ENCODE measurements at places on chromosomes 12 and 14.

GRCh38 chr14:23119363-23120327 lies 590 bp upstream of the CEBPE start:
- no peak for DNase-seq

GRCh38 chr12:105665366-105665765 lies 334.9 kb downstream of the C12orf75 start:
- DNase-seq, result no peak

DNA sequence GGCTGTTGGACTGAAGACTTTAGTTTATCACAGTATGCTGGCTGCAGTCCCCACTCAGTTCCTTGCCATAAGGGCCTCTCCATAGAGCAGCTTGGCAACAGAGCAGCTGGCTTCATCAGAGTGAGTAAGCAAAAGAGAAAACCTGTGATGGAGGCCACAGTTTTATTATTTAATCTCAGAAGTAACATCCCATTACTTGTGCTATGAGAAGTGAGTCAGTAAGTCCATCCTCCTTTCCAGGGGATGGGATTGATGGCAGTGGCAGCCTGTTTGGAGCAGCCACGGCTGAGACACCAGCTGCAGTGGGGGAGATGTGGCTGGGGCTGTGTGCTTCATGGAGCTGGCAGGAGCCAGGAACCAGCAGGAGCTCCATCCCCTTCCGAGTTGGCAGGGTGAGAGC lies 138.5 kb upstream of the SRRM4 start:
- DNase-seq, result no peak

- DNase-seq, result peak; percentile 39
Measured at GRCh38 chr12:28258998-28259397, 68.7 kb downstream of the CCDC91 start.

- DNase-seq, result peak; percentile 72
Measured at GRCh38 chr12:52975820-52976573, 27.1 kb downstream of the KRT18 start.

DNA sequence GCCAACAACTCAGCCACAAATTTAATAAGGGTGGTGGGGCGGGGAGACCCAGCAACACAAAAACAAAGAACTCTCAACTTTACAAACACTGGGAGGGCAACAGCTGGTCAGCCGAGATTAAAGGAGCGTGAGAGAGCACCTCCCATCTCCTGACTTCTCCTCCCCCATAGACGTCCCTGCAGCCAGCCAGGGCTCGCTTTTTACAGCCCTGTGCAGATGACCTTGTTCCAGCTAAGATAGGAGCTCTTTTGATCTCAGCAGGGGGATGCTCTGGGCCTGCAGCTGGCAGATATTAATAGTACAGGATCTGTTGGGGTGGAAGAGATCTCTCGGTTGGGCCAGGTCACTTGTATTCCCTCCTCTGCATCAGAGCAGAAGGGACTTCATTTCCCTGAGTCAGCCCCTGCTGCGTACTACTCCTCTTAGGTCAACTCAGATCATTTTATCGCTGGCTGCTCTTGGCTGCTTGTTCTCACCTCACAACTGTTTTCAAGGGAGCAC lies 475.8 kb downstream of the RAD51B start:
- no peak for DNase-seq

- peak; percentile 34 for DNase-seq
Measured at GRCh38 chr12:65490250-65490649, 211.8 kb downstream of the MSRB3 start.

- DNase-seq, result no peak
Measured at GRCh38 chr12:102869571-102869970, 47.5 kb downstream of the PAH start.

- DNase-seq, result no peak
Measured at GRCh38 chr14:64326502-64326901, 32.3 kb upstream of the ESR2 start.

DNA sequence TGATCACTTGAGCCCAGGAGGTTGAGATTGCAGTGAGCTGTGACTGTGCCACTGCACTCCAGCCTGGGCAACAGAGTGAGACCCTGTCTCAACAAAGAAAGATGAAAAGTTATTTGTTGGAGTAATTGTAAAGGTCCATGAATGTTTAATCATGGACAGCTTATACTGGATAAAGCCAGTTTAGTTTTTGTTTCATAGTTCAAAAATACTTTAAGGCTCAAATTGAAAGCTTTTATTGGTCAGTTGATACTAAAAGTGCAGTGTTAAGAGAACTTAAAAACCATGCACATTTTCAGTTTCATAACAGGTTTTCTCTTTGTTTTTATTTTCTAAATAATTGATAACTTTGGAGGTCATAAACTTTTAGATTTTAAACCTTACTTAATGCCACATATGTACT lies 108.4 kb downstream of the MON2 start:
- DNase-seq, result no peak

DNA sequence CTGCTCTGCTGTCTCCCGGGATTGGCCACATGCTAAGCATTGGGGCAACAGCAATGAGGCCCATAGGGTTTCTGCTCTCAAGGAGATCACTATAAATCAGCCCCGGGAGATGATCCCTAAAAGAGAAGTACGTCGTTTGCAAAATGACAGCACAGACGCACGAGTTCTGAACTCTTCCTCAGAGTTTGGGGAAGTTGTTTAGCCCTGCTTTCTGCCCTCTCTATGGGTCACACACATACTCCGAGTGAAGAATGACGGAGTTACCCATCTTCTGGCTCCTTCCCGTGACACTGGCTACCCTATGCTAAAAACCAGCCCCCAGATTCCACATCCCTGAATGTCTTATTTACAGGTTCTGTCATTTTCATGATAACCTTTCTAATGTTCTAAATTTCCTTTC lies 258.0 kb upstream of the PLEKHG7 start:
- DNase-seq, result no peak

- DNase-seq, result no peak
Measured at GRCh38 chr14:83384253-83384652, 1850.6 kb upstream of the SEL1L start.

- DNase-seq, result no peak
Measured at GRCh38 chr12:130423991-130424857, 86.5 kb downstream of the PIWIL1 start.

- DNase-seq, result no peak
Measured at GRCh38 chr12:52307836-52308805, 13.1 kb downstream of the KRT83 start.

DNA sequence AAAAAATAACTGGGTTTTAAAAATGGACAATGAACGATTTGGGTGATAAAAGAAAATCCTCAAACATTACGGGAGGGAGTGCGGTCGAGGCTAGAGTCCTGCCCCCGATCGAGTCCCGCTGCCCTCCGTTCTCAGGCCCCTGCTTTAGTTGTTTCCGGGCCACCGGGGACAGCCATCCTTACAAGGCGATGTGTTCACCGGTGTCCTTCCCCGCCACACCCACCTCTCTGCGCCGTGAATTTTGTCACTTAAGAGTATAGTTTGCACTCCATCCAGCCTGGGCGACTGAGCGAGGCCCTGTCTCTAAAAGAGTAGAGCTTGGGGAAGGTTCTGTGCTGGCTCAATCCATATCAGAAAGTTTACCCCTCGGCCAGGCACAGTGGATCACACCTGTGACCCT lies 2.9 kb downstream of the ULK1 start:
- DNase-seq, result no peak

- no peak for DNase-seq
Measured at GRCh38 chr14:86779416-86779815, 1213.6 kb downstream of the GALC start.

GRCh38 chr14:99426265-99426664 lies 54.4 kb downstream of the SETD3 start:
- no peak for DNase-seq

DNA sequence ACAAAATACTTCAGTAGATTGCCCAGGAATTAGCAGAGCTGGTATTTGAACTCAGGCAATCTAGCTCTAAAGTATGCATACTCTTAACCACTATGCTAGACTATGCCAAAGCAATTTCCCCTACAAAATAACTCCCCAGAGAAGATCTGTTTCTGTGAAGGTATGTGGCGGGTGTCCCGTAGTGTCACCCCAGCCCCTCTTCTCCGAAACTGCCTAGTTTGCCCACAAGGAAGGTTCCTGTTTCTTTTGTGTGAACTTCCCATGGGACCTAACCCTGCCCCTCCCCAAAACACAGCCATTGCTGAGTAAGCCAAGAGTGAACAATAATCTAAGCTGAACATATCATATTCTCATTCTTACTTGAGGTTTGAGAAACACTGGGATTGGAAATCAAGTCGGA lies 15.5 kb upstream of the RAP1B start:
- no peak for DNase-seq

- no peak for DNase-seq
Measured at GRCh38 chr12:43052441-43052840, 462.9 kb upstream of the PRICKLE1 start.

DNA sequence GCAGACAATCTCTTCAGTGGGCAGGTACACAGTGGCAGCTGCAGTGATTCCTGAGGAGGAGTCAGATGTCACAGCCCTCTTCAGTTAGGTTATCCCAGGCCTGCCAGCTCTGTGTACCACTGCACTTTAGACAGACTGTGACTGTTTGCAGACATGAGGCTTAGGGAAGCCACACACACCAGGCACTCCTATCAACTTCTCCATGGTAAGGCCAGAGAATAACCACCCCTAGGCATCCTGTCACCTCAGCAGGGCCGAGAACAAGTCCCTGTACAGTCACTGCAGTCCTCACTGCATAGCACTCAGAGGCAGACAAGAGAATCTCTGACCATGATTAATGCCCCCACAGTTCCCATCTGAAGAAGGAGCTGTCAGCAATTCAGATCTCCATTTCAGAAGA lies 296.5 kb downstream of the GALC start:
- no peak for DNase-seq

- DNase-seq, result no peak
Measured at GRCh38 chr14:95301527-95302187, 18.1 kb downstream of the CLMN start.

DNA sequence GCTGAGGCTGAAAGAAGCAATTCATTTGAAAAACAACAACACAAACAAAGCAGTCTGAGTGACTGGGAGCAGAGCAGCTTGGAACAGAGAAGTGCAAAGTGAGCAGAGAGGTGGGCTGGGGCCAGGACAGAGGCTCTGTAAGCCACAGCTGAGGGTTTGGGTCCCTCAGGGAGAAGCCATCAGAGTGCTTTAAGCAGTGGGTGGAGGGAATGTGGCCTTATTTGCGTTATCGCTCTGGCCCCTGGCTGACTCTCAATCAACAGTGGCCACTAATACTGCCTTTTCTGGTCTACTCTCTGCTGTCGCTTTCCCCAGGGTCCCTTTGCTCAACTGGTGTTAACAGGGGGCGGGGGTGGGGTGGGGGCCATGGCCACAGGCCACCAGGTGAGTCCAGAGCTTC lies 44.2 kb downstream of the IRF2BPL start:
- no peak for DNase-seq

- DNase-seq, result no peak
Measured at GRCh38 chr12:43282106-43282505, 269.9 kb downstream of the ADAMTS20 start.

DNA sequence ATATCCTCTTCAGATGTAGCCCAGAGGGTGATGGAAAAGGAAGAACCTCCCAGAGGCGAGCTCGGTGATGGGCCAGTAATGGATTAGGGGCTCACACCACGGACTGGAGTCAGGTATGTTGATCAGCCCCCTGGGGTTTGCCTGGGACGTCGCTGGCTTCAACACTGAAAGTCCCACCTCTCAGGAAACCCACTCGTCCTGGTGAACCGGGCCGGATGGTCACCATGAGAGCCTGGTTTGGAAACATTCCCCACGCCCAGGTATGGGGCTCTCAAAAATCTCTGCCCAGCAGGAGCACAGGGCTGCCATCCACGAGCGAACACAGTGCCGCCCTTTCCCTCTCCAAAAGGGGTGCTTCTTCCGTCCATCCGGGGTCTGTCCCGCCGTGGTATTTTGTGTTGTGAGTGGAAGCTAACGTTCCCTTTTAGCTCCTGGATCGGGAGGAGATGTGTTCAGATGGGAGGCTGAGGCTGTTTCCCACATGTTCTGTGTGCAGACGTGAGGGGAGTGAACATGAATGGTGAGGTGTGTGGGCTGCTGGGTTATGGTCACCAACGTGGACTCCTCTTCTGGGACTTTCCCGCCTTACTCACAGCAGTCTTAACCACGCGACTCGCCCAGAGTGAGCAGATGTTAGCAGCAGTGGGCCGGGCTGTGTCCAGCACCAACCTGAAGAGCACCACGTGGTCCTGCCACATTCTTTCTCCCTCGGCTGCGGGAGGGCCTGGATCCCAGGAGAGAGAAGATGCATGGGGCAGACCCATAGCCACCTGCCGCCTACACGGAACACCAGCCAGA lies 139.2 kb downstream of the KIF26A start:
- DNase-seq, result no peak

- DNase-seq, result no peak
Measured at GRCh38 chr14:104844306-104845032, 20.6 kb upstream of the CEP170B start.

DNA sequence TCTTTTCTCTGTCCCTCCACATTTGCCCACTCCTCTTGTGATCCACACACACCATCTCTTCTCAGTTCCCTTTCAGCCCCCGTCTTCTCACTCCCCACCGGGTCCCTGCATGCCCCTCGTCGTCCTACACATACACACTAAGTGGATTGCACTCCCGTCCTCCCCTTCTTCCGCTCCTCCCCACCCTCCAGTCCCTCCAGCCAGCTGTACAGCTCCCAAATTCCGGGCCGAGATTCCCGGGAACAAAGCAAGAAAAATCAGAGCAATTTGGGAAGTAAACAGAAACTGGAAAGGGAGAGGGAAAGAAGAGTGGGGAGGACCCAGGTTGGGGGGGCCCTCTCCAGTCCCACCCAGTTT lies 282 bp upstream of the IGFBP6 start:
- DNase-seq, result no peak

DNA sequence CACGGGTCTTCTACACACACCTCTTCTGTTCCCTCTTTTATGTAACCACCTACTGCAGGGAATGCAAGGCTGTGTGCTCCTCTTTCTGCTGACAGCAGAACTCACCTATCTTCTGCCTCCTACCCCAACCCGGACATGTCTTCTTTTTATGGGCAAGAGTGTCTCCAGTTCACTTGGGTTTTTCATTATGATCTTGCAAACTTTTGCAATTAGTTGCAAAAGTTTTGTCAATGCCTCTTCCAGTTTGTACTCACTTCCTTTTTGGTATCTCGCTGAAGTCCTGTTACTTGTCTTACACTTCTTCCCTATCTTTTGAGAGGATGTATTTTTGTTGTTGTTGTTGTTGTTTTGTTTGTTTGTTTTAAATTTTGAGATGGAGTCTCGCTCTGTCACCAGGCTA lies 50.6 kb downstream of the DRAM1 start:
- no peak for DNase-seq

- no peak for DNase-seq
Measured at GRCh38 chr14:63322897-63323573, 4.3 kb upstream of the GPHB5 start.

GRCh38 chr12:104582739-104583138 lies 126.0 kb downstream of the CHST11 start:
- DNase-seq, result no peak

- no peak for DNase-seq
Measured at GRCh38 chr14:81085596-81085995, 130.2 kb downstream of the TSHR start.

Data from NCI-H226 (cell line).